ENCODE measurements at places on chromosomes 2 and 18. TPM values are rescaled to one million over a fixed set of nuclear protein-coding genes. Genes with fewer than 3 reads are reported as not detected.

DNA sequence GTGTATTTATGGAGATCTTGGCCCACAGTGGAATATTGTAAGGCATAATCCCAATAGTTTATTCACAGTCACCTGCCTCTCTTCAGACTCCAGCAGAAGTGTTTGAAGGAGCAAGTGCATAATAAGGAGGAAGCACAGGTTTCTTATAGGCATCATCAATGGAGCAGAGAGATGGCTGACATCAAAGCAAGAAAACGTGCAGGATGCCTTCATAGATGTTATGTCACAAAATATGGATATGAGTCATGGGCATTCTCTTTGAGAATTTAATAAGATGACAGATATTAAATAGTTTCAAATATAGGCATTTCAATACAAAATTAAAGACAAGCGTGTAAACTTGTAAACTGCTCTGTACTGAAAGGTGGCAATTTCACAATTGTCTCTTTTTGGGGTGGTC, 4.0 kb upstream of the RND3 start:
- no peak for DNase-seq
- H3K27ac ChIP-seq: 0 out of 2 replicates have a peak overlapping the region, but pooled peaks have one; percentile 11
- H3K27me3 ChIP-seq: no peaks in the 10 kb centered on the region
- no peak overlapping the region for H3K4me3 ChIP-seq

GRCh38 chr18:2508155-2508554, 63.1 kb downstream of the METTL4 start:
- no peaks in the 10 kb centered on the region for H3K36me3 ChIP-seq
- H3K4me3 ChIP-seq: no peak overlapping the region
- no peaks in the 10 kb centered on the region for H3K4me1 ChIP-seq
- DNase-seq: no peak
- H3K27me3 ChIP-seq: no peaks in the 10 kb centered on the region

DNA sequence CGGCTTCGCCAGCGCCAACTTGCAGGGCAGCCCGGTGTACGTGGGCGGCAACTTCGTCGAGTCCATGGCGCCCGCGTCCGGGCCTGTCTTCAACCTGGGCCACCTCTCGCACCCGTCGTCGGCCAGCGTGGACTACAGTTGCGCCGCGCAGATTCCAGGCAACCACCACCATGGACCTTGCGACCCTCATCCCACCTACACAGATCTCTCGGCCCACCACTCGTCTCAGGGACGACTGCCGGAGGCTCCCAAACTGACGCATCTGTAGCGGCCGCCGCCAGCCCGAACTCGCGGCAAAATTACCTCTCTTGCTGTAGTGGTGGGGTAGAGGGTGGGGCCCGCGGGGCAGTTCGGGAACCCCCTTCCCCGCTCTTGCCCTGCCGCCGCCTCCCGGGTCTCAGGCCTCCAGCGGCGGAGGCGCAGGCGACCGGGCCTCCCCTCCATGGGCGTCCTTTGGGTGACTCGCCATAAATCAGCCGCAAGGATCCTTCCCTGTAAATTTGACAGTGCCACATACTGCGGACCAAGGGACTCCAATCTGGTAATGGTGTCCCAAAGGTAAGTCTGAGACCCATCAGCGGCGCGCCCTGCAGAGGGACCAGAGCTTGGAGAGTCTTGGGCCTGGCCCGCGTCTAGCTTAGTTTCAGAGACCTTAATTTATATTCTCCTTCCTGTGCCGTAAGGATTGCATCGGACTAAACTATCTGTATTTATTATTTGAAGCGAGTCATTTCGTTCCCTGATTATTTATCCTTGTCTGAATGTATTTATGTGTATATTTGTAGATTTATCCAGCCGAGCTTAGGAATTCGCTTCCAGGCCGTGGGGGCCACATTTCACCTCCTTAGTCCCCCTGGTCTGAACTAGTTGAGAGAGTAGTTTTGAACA, 15.1 kb downstream of the HOXD3 start:
- no peak for DNase-seq
- no peak overlapping the region for H3K4me3 ChIP-seq
- no peaks in the 10 kb centered on the region for H3K27me3 ChIP-seq
- H3K4me1 ChIP-seq: peaks cover 2% of the 10 kb centered on the region
- H3K36me3 ChIP-seq: no peaks in the 10 kb centered on the region
- no peak overlapping the region for H3K27ac ChIP-seq

DNA sequence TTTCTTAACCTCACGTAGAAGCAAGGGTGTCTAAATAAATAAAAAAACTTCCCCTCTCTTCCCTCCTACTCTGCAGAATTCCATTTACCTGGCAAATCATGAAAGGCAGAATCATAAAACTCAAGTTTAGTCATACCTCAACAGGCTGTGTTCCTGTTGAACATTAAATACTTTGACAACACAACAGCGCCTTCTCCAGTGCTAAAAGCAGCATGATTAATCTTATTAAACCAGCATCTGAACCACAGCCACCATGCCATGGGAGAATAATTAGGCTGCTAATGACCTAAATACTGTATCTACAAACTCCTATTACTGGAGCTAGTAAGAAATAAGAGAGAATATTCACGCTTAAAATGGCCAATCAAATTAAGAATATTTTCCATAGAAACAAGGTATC, 68.1 kb downstream of the CDH2 start:
- DNase-seq: no peak
- peaks cover 29% of the 10 kb centered on the region for H3K4me1 ChIP-seq
- H3K36me3 ChIP-seq: no peaks in the 10 kb centered on the region
- no peak overlapping the region for H3K27ac ChIP-seq
- no peaks in the 10 kb centered on the region for H3K27me3 ChIP-seq

GRCh38 chr2:218229239-218229638, 12.2 kb downstream of the ARPC2 start:
- peak overlapping the region; percentile 81 for H3K27ac ChIP-seq
- peaks cover 38% of the 10 kb centered on the region for H3K4me1 ChIP-seq
- no peak overlapping the region for H3K4me3 ChIP-seq
- DNase-seq: no peak
- peaks cover 91% of the 10 kb centered on the region for H3K36me3 ChIP-seq

- DNase-seq: no peak
- H3K36me3 ChIP-seq: no peaks in the 10 kb centered on the region
- H3K4me1 ChIP-seq: no peaks in the 10 kb centered on the region
- H3K27me3 ChIP-seq: peaks cover 7% of the 10 kb centered on the region
Measured at GRCh38 chr2:121826036-121826435, 70.6 kb downstream of the TSN start.

DNA sequence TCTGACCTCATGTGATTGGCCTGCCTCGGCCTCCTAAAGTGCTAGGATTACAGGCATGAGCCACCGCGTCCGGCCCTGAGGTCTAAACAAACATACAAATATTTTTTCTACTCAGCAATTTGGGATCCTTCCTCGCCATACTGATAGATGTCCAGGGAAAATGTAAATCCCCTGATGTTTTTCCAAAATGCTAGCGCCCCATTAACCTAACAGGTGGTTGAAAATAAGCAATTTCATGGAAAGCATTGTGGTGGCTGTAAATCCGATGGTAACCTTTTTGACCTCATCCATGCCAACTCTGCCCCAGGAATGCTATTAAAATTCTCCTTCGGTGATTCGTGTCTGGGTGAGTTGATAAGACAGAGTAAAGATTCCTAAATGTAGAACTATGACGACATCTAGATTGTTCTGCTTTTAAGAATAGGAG, 19.3 kb downstream of the GEMIN6 start:
- no peak for DNase-seq
- no peak overlapping the region for H3K27ac ChIP-seq
- H3K4me1 ChIP-seq: no peaks in the 10 kb centered on the region
- H3K4me3 ChIP-seq: no peak overlapping the region
- H3K27me3 ChIP-seq: no peaks in the 10 kb centered on the region
- H3K36me3 ChIP-seq: 0 out of 2 replicates have a peak, but pooled peaks cover 3% of the 10 kb centered on the region

- no peaks in the 10 kb centered on the region for H3K4me1 ChIP-seq
- no peaks in the 10 kb centered on the region for H3K27me3 ChIP-seq
- H3K36me3 ChIP-seq: peaks cover 97% of the 10 kb centered on the region
- no peak overlapping the region for H3K4me3 ChIP-seq
Measured at GRCh38 chr2:241329669-241330615, 14.2 kb downstream of the SEPTIN2 start.

DNA sequence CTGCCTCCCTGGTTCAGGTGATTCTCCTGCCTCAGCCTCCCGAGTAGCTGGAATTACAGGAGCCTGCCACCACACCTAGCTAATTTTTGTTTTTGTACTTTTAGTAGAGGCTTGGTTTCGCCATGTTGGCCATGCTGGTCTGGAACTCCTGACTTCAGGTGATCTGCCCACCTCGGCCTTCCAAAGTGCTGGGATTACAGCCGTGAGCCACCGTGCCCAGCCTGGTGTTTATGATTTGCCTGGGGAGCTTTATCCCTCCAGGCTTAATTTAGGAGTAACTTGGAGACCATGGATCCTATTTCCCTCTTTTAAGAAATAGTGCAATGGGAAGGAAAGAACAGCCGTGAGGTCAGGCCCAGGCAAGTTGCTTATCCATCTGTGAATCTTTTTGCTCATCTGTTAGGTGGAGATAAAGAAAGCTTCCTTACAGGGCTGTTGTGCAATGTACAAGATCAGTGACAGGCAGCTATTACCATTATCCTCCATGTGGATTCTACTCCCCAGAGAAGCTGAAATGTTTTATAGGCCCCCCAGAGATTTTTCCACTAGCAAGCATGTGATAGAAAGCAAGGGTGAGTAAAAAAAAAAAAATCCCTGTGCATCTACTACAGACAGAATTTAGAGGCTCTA, 104.9 kb upstream of the MGAT5 start:
- H3K4me3 ChIP-seq: no peak overlapping the region
- no peak for DNase-seq
- no peaks in the 10 kb centered on the region for H3K27me3 ChIP-seq

GRCh38 chr2:64374686-64375085, 79.3 kb upstream of the LGALSL start:
- no peak for DNase-seq
- no peaks in the 10 kb centered on the region for H3K27me3 ChIP-seq
- no peaks in the 10 kb centered on the region for H3K36me3 ChIP-seq
- no peak overlapping the region for H3K4me3 ChIP-seq

GRCh38 chr2:237218756-237219155, 133.1 kb downstream of the COPS8 start:
- H3K4me1 ChIP-seq: peaks cover 70% of the 10 kb centered on the region
- H3K4me3 ChIP-seq: no peak overlapping the region
- DNase-seq: no peak
- H3K27ac ChIP-seq: peak overlapping the region; percentile 83
- H3K27me3 ChIP-seq: no peaks in the 10 kb centered on the region
- no peaks in the 10 kb centered on the region for H3K36me3 ChIP-seq

- H3K4me1 ChIP-seq: peaks cover 11% of the 10 kb centered on the region
- no peaks in the 10 kb centered on the region for H3K27me3 ChIP-seq
- H3K27ac ChIP-seq: no peak overlapping the region
- H3K4me3 ChIP-seq: no peak overlapping the region
Measured at GRCh38 chr2:12066986-12067385, 320.6 kb downstream of the LPIN1 start.

- no peak overlapping the region for H3K27ac ChIP-seq
- no peak for DNase-seq
- peaks cover 6% of the 10 kb centered on the region for H3K36me3 ChIP-seq
- H3K4me1 ChIP-seq: no peaks in the 10 kb centered on the region
- no peak overlapping the region for H3K4me3 ChIP-seq
Measured at GRCh38 chr2:168850846-168851245, 39.4 kb downstream of the SPC25 start.

- no peaks in the 10 kb centered on the region for H3K36me3 ChIP-seq
- H3K4me1 ChIP-seq: no peaks in the 10 kb centered on the region
- no peak for DNase-seq
- H3K27ac ChIP-seq: no peak overlapping the region
Measured at GRCh38 chr2:137369106-137369505, 595.2 kb upstream of the HNMT start.

- no peak overlapping the region for H3K4me3 ChIP-seq
- DNase-seq: no peak
- no peak overlapping the region for H3K27ac ChIP-seq
- H3K4me1 ChIP-seq: peaks cover 25% of the 10 kb centered on the region
- no peaks in the 10 kb centered on the region for H3K36me3 ChIP-seq
Measured at GRCh38 chr2:120451334-120451733, 105.4 kb downstream of the INHBB start.

GRCh38 chr2:160241251-160242137, 41.4 kb upstream of the ITGB6 start:
- no peak overlapping the region for H3K4me3 ChIP-seq
- H3K27ac ChIP-seq: peak overlapping the region; percentile 40
- H3K4me1 ChIP-seq: peaks cover 25% of the 10 kb centered on the region
- peak; percentile 78 for DNase-seq
- H3K27me3 ChIP-seq: no peaks in the 10 kb centered on the region

DNA sequence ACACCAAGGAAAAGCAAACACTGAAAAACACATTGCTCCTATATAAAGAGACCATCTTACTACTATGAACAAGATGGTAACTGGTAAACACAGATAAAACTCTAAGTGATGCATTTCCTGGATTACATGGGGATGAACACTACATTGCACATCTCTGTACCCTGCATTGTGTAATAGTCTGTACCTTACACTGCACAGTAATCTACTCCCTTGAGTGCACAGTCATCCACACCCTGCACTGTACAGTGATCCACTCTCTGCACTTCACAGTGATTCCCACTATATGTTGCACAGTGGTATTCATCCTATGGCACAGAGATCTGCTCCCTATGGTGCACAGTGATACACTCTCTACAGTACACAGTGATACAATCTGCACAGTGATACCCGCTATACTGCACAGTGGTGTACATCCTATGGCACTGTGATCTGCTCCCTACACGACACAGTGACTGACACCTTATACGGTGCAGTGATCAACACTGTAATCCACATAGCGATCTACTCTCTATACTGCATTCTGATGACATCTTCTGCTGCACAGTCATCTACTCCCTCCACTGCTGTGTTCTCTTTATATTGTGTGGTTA, 462.2 kb upstream of the RGPD4 start:
- no peaks in the 10 kb centered on the region for H3K36me3 ChIP-seq
- no peak for DNase-seq
- no peaks in the 10 kb centered on the region for H3K27me3 ChIP-seq
- no peak overlapping the region for H3K4me3 ChIP-seq
- H3K4me1 ChIP-seq: no peaks in the 10 kb centered on the region

DNA sequence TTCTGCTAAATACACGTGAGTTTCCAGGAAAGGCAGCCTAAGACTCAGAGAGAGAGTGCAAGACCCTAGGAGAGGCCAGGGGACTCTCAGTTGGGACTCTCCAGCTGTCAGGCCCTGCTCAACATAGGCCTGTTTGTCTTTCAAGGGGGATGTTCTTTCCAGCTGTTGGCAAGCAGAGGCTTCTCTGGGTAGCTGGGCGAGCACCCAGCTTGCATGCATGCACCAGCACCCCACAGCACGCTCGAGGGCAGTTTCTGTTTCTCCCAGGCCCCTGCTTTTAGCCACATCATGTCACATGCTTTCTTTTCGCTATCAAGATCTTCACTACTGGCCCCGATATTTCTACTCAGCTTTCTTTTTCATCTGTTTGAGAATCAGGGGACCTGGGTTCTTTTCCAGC, 479.3 kb upstream of the HS6ST1 start:
- no peaks in the 10 kb centered on the region for H3K4me1 ChIP-seq
- no peaks in the 10 kb centered on the region for H3K36me3 ChIP-seq
- no peak overlapping the region for H3K27ac ChIP-seq

GRCh38 chr2:42359304-42359964, 1.6 kb downstream of the COX7A2L start:
- peaks cover 4% of the 10 kb centered on the region for H3K36me3 ChIP-seq
- peaks cover 9% of the 10 kb centered on the region for H3K4me1 ChIP-seq
- no peaks in the 10 kb centered on the region for H3K27me3 ChIP-seq
- no peak for DNase-seq
- peak overlapping the region; percentile 77 for H3K4me3 ChIP-seq

AKAIN1 gene
- not detected for total RNA-seq

DYSF gene
- 17.2 TPM for total RNA-seq

SESTD1 gene
- total RNA-seq: 23.1 TPM

FBXO36 gene
- total RNA-seq: 3.8 TPM

Measured in SJSA1 (cell line).